Stimulated activated memory B cell treated with anti-CD40 and anti-IgM and Interleukin-4, amounts not matched to agents 10 μg/mL and 1 μg/mL and 100 μg/mL, for 72 hours (primary cell): ENCODE measurements at places on chromosomes 5 and 9.
A peak's percentile ranks its signal among the peaks of the same experiment; 100 is the strongest.

GRCh38 chr9:108197008-108197365, 658.8 kb downstream of the ACTL7B start:
- no peak for ATAC-seq

- no peak for ATAC-seq
Observed at GRCh38 chr5:54520940-54521339, 3.4 kb downstream of the SNX18 start.

DNA sequence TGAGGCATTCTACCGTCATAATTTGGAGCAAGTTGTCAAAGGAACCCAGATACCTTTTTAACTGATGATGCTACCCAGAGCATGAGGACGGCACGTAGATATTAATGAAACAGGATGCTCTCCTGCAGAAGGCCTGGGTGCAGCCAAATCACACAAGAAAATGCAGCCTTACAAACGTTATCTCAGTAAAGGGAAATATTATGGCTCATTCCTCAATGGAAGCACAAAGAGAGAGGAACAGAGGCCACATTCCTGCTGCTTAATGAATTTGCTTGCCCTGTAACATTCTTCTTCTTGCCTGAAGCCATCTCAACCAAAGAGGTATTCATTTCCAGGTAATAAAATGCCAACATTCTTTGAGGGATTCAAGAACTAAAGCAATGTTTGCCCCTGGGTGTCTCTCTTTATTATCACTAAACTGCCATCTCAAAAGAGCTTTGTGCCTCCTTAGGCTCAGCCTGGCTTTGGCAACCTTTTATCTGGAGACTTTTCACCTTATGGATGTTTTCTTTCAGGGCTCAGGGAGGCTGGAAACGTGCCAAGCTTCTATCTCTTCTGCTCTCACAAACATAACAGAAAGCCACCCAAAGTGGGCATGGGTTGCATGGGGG, 92.9 kb downstream of the TNC start:
- ATAC-seq, result no peak

GRCh38 chr5:53180991-53181390, 71.4 kb upstream of the MOCS2 start:
- ATAC-seq, result no peak

DNA sequence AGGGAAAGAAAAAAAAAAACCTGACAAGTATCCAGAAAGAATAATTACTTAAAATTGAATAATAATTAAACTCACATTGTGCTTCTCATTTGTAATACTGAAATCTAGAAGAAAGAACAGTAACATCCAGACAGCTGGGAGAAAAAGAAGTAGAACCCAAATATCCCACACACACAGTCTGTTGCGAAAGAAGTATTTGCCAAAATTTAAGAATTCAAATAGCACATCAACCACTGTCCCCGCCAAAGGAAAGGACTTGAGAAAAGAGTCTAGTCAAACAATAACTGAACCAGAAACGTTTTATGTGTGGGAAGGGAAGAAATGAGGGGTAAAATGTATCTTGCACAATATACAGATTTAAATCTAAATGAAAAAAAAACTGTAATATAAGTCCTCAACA, 202.8 kb downstream of the MLLT3 start:
- ATAC-seq, result no peak

DNA sequence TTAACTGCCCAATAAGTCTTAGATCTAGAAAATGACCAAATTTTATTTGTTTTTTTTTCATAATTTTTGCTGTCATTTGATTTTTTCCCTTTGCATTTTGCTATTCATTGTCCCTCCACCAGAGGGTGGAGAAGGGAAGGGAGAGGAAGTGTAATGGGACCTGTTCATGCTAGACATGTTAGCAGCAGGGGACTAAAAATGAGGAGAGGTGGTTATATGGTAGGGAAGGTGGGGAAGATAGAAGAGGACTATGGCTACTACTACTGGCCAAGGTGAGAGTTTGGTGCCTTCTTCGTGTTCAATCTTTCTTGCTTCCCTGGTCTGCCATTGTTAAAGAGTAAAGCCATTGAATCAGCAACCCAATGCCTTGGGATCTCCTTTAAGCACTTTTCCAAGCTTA, 6.4 kb downstream of the GRIA1 start:
- ATAC-seq, result no peak

DNA sequence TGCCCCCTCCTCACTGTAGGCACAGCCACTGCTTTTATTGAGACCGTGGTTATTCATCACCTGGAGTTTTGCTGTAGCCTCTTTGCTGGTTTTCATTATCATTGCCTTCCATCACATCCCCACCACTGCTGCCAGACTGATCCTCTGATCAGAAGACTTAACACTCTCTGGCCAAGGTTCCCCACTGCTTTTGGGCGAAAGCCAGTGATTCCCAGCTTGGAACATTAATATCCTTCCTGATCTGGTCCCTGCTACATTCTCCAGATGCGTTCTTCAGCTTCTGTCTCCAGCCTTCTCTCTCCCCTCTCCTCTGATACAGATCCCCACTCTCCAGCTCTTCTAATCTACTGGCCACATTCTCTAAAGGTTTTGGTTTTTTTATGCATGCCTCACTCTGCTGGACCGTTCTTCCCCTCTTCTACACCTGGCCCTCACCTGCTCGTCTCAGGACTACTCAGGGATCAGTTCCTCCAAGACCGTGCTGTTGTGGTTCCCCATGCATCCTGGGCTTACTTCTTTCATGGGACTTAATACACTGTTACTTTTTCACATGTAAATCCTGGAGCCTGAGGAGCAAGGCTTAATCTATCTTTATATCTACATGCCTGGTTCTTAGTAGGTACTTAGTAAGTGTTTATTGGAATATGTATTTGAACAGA, 115.0 kb downstream of the PRKACG start:
- ATAC-seq, result no peak

DNA sequence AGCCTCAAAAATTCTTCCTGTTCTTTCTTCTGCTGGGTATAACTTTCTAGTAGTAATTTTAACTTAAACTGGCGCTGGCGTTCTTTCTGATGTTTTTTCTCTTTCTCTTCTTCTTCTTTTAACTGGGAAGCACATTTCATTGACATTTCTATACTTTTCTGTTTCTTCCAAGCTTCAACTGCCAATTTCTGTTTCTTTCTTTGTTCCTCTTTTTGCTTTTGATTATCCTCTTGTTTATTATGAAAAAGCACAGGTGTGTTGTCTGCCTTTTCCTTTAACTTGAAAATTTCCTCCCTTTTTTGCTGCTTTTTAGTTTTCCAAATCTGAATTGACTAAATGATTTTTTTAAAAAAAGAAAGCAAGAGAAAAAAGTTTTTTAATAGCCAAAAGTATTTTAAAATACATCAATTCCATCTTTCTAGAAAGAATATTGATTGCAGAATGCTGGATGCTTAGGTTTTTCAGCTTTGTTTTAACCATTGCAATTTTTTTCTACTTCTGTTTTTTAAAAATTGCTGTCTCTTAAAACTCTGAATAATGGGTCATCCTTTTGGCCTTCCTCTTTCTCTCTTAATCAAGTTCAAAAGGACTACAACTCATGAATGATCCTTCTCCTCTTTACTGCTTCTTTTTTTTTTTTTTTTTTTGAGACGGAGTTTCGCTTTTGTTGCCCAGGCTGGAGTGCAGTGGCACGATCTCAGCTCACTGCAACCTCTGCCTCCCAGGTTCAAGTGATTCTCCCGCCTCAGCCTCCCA, 8.8 kb upstream of the PGGT1B start:
- ATAC-seq, result no peak

GRCh38 chr9:119159386-119159785, 209.8 kb downstream of the BRINP1 start:
- no peak for ATAC-seq

DNA sequence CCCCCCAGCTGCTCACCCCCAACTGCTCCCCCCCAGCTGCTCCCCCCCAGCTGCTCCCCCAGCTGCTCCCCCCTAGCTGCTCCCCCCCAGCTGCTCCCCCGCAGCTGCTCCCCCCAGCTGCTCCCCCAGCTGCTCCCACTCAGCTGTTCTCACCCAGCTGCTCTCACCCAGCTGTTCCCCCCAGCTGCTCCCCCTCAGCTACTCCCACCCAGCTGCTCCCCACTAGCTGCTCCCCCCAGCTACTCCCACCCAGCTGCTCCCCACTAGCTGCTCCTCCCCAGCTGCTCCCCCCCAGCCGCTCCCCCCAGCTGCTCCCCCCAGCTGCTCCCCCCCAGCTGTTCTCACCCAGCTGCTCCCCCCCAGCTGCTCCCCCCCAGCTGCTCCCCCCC, 22.8 kb upstream of the AHRR start:
- ATAC-seq, result no peak

- peak; percentile 60 for ATAC-seq
Observed at GRCh38 chr9:77433675-77434445, 214.3 kb downstream of the GNA14 start.
